ENCODE measurements at places on chromosomes 3 and 15. TPM values are rescaled to one million over a fixed set of nuclear protein-coding genes. Genes with fewer than 3 reads are reported as not detected.
A peak's percentile ranks its signal among the peaks of the same experiment; 100 is the strongest.

DNA sequence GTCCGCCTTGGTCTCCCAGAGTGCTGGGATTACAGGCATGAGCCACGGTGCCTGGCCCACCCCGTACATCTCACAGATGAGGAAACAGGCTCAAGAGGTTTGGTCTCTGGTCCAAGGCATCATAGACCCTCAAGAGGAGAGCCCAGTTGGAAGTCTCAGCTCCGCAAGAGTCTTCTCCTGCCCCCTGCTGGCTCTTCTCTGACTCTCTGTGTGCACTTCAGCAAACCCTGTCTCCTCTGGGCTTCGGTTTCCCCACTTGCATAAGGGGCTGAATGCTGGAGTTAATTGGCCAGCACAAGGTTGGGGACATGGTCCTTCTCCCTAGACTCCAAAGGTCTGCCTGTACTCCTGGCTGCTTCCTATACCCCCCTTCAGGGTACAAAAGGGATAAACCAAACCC lies 3.9 kb downstream of the MST1R start:
- H3K27me3 ChIP-seq, result no peaks in the 10 kb centered on the region
- peak; percentile 44 for DNase-seq
- no peak overlapping the region for H3K4me3 ChIP-seq
- H3K36me3 ChIP-seq, result peaks cover 2% of the 10 kb centered on the region

- no peaks in the 10 kb centered on the region for H3K27me3 ChIP-seq
- H3K4me1 ChIP-seq, result peaks cover 45% of the 10 kb centered on the region
- DNase-seq, result no peak
- no peaks in the 10 kb centered on the region for H3K36me3 ChIP-seq
Observed at GRCh38 chr3:189040656-189041335, 131.0 kb upstream of the TPRG1 start.

- DNase-seq, result no peak
- H3K4me1 ChIP-seq, result no peaks in the 10 kb centered on the region
- peaks cover 4% of the 10 kb centered on the region for H3K27me3 ChIP-seq
- H3K36me3 ChIP-seq, result no peaks in the 10 kb centered on the region
Observed at GRCh38 chr3:46239301-46239938, 2.8 kb upstream of the CCR3 start.

DNA sequence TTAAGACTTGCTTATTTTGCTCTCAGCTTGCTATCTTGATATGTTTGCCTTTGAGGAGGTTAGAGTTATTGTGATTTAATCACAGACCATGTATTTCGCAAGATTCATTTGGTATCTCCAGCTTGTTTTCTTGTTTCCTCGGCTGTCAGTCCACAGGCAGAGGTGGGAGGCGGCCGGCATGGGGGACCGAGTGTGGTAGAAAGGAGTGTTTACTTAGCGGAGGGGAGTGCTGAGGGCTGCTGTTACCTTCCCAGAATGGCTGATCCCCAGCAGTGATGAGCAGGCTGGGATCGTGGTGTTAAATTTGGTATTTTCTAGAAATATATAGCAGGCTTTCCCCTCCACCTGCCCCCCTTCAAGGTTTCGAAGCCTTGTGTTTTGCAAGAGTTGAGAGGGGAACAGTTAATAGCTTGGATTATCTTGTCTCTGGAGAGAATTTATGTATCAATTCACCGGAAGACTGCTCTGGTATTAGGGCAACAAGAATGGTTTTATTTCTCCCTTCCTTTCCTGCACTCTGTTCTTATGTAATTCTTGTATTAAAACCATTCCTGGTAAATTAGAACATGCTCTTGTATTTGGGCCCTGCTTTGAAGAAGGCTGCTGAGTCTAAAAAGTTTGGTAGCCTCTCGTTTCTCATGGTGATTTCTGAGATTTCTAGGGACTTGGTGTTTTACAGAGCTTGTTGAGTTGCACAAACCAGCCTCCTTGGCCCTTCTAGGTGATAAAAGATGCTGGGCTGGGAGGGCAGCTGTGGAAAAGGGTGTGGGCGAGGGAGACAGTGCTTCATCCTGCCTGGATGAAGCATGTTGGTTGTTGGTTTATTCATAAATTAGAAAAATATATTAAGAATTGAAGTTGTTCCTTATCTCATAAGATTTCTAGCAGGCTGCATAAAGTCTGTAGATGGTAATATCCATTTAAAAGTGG lies 151.4 kb downstream of the IGF1R start:
- no peaks in the 10 kb centered on the region for H3K27me3 ChIP-seq
- DNase-seq, result no peak
- peaks cover 50% of the 10 kb centered on the region for H3K4me1 ChIP-seq
- H3K27ac ChIP-seq, result no peak overlapping the region
- no peak overlapping the region for H3K4me3 ChIP-seq

- peaks cover 2% of the 10 kb centered on the region for H3K4me1 ChIP-seq
- H3K27me3 ChIP-seq, result peaks cover 3% of the 10 kb centered on the region
- H3K36me3 ChIP-seq, result no peaks in the 10 kb centered on the region
- no peak for DNase-seq
Observed at GRCh38 chr3:179265875-179266274, 15.0 kb upstream of the KCNMB3 start.

Gene UNC13C
- not detected for total RNA-seq

Gene CNTN3
- total RNA-seq, result not detected

Gene TUSC7
- total RNA-seq, result not detected

Gene FAM3D
- total RNA-seq, result not detected

Gene GOLGA6B
- total RNA-seq, result not detected

Gene CASR
- total RNA-seq, result not detected

Gene CLDN1
- total RNA-seq, result 0.77 TPM
